Natural killer cell treated with Interleukin-12 subunit alpha and Interleukin-12 subunit beta and Interleukin-15 and Interleukin-18, amount 100 ng/mL, for 72 hours (primary cell): ENCODE measurements at places on chromosomes 1 and 21. TPM values are rescaled to one million over a fixed set of nuclear protein-coding genes. Genes with fewer than 3 reads are reported as not detected.

DNA sequence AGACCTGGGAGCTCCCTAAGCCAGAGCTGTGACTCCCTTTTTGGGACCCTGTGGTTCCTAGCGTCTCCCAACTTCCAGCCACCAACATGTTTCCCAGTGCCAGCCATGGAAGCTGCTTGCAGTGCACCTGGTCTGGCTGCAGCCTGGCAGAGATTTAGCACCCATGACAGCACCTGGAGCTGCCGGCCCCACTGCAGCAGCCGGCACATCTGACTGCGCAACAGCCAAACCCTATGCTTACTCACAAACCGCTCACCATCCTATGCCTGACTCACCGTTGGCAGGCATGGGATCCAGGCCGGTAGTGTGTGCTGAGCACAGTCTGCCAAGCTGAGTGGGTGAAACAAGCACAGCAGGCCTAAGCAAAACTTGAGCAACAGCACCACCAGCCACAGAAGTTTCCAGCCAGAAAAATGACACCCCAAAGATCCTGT is 435.9 kb upstream of the PRMT6 start:
- no peak for DNase-seq

Gene FABP3
- not detected for total RNA-seq

GRCh38 chr1:179155615-179156014 is 73.7 kb downstream of the TOR3A start:
- DNase-seq = no peak

DNA sequence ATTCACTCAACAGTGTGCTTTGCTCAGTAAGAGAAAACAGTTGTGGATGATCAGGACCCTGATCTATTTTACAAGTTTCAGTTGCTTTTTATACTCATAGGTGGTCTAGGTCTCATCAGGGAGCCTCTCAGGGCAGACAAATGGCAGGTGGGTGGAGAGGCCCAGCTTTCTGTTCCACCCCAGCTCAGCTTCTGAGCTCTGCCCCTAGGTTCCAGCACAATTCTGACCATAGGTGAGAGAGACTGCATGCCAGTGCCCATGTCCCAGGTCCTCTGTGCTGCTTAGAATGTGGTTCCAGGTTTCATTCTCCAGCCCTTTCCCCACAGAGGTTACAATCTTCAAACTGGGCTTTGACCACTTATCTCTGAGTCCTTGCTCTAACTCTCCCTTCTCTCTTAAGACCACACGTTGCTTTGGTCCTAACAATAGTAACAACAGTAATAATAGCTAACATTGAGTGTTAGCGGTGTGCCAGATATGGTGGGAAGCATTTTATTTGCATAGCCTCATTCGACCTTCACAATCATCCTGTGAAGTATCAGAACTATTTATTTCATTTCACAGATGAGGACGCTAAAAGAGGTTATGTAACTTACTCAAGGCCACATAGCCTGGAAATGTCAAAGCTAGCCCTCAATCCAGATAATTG is 19.6 kb upstream of the DUSP10 start:
- DNase-seq = no peak

Gene RAVER2
- 1.6 TPM for total RNA-seq

DNA sequence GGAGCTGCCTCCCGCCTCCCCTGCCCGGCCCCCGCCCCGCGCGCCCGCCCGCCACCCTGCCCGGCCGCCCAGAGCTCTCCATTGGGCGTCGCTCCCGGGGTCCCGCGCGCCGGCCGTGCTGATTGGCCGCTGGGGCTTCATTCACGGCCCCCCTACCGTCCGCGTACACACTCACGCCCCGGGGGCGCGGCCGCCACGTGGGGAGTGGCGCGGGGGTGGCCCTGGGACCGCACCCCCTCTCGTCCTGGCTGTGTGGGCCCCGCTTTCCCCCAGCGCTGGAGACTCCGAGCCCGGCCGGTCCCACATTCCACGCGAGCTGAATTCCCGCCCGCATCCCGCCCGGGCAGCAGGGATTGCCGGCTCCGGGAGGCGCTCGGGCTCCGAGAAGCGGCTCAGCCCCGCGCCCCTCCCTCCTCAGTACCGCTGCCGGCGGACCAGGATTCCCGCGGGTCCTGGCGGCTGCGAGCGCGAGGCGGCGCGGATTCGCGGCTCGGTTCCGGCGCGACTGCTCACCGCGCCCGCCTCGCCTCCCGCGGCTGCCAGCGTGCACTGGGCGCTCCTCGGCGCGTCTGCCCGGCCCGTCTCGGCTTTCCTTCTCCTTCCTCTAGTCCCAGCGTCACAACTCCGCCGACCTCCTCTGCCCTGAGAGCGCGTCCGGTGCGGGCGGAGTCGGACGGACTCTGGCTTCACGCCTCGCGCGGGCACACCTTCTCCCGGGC is 450 bp upstream of the POU3F1 start:
- DNase-seq = peak; percentile 87

DNA sequence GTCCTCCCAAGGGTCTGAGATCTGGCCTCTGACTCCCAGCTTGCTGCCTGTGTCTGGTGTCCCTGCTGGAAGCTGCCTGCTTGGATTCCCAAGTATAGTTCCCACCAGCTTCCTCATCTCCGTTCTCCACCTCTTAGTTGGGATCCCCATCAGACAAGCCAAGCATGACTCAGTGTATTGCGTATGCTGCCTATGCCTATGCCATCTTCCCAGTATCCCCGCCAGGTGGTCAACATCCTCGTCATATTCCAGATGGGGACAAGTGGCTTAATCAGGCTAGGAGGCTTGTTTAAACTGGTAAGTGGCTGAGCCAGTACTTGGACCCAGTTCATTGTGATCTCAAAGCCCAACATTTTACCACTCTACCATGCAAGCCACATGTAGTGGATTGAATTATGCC is 204.4 kb downstream of the GRIK3 start:
- DNase-seq = no peak

GRCh38 chr21:35138665-35139381 is 89.7 kb upstream of the RUNX1 start:
- DNase-seq = no peak

Gene CLIC6
- 0.45 TPM for total RNA-seq

Gene ASPM
- total RNA-seq = 17.6 TPM

DNA sequence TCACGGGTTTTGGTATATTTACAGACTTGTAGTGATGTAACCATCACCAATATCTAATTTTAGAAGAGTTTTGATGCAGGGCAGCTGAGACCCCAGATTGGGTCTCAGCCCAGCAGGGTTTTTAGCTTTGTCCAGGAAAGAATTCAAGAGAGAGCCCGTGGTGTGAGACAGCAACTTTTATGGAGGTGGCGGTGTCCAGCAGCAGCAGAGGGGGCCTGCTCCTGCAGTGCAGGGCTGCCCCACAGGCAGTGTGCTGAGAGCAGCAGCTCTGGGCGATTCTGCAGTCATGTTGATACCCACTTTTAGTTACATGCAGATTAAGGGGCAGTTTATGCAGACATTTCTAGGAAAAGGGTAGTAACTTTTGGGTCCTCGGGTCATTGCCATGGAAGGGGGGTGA is 1.8 kb upstream of the EPHX1 start:
- no peak for DNase-seq

GRCh38 chr1:235307158-235308124 is 20.5 kb downstream of the ARID4B start:
- DNase-seq = no peak

GRCh38 chr1:184373155-184373554 is 13.7 kb upstream of the C1orf21 start:
- DNase-seq = no peak

DNA sequence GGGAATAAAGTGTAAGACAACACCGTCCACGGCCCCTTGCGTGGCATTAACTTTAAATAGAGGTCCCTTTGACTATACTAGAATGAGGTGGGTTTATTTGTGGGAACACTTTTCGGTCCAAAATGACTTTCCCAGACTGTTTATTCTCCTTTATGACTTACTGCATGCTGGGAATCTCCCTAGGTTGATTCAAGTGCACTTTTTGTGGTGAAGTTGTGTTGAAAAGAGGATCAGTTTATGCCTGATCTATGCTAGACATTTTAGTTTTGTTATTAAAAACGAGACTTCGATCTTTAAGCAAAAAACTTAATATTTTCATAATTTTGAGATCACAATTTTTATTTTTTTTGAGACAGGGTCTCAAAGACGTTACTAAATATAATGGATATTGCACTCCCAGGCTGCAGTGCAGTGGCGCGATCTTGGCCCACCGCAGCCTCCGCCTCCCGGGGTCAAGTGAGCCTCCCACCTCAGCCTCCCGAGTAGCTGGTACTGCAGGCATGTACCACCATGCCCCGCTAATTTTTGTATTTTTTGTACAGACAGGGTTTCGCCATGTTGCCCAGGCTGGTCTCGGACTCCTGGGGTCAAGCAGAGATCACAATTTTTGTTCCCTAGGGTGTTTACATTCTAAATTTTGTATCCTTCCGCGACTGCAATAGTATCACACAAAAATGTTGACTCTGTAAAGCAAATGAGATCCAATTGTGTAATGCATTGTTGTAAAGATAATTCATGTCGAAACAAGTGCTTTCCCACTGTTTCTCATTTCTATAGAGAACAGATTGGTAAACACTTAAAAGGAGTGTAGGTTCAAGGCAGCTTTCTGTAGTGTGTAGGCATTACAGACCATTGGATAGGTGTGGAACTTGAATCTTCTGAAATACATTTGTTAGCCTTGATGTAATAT is 1.6 kb downstream of the CDC42 start:
- DNase-seq = no peak

DNA sequence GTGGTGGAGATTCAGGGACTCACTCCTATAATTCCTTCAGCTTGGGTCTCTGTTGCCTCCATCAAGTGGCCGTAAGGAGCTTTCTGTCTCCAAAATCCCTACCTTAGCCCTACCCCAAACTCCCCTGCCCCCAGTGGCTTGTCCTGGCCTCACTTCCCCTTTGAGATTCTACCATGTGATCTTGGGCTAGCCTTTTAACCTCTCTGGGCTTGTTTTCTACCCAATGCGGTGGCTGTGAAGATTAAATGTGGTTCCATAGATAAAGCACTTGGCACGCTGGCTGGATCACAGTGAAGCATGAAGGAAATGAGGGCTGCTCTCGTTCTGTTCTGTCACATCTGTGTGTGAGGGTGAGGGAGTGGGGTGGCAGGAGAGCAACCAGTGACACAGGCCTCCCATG is 43.6 kb downstream of the FAAH start:
- no peak for DNase-seq

- no peak for DNase-seq
Observed at GRCh38 chr1:112504661-112505399, 3.9 kb upstream of the WNT2B start.

DNA sequence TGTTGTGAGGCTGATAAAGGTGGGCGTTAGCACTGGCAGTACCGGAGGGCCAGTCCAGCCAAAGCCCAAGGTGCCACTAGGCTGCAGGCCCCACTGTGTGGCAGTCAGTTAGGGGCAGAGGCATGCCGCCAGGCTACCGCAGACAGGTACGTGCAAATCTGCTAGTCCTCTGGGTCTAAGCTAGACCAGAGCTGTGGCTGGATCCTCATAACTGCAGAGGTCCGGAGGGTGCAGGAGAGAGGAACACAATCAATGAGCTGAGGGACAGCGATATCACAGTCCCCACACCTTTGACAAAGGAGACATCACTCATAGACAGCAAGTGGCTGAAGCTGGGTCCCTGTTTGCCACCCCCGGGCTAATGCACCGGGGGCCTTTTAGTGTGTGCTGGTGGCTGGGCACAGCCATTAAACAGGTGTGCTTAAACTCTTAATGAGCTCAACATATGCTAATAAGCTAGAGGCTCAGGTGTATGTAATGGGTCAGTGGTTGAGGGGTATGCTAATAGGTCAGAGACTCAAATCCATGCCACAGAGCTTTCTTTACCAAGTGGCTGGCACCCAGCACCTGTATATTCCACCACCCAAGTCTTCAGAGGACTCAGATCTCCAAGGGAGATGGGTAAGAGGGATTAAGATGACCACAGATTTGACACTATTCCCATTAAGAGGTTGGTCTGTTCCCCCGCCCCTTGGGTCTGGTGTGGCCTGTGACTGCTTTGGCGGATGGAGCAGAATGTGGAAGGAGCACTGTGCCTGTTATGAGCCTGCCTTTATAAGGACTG is 82.0 kb downstream of the GLIS1 start:
- DNase-seq = no peak

DNA sequence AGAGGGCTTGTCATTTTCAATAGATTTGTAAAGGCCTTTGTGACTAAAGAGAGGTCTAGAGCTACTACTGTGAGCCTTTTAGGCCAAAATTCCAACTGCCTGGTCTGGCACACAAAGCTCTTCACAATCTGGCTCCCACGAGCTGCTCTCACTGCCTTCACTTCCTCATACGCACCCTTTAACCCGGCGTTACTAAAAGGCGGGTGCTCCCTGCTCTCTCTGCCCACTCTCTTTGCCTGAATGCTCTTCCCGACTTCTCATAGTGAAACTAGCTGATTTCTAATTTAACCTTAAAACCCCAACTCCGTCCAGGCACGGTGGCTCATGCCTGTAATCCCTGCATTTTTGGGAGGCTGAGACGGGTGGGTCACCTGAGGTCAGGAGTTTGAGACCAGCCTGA is 14.2 kb downstream of the BSDC1 start:
- DNase-seq = no peak

Gene OR2W3
- total RNA-seq = 0.47 TPM

GRCh38 chr1:216332462-216332861 is 90.8 kb downstream of the USH2A start:
- DNase-seq = no peak

DNA sequence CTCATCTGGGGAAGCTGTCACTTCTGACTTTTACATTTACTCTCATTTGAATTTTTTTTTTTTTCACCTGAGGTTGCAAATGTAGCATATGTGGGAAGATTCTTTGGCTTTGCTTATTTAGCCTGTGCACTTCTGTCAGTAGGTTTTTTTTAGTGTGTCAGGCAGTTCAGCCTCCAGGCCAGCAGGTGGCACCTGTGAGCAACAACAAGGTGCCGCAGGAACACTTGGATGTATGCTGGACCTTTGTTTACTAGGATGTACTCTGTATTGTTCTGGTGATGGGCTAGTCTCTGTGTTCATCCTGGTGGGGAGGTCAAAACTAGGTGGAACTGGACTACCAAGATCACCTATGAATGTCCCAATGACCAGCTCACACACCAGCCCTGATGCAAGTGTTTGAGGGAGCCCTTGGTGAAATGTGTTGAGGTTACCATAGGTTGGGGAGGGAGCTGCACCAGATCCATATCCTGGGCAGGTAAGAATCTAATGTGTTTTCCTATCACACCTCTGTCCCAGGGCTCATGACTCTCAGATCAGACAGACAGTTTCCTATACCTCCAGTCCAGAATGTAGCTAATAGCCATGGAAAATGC is 618.2 kb downstream of the BRINP3 start:
- DNase-seq = no peak

Gene CPLANE2
- 3.8 TPM for total RNA-seq

Gene SEMA6C
- total RNA-seq = 0.90 TPM

DNA sequence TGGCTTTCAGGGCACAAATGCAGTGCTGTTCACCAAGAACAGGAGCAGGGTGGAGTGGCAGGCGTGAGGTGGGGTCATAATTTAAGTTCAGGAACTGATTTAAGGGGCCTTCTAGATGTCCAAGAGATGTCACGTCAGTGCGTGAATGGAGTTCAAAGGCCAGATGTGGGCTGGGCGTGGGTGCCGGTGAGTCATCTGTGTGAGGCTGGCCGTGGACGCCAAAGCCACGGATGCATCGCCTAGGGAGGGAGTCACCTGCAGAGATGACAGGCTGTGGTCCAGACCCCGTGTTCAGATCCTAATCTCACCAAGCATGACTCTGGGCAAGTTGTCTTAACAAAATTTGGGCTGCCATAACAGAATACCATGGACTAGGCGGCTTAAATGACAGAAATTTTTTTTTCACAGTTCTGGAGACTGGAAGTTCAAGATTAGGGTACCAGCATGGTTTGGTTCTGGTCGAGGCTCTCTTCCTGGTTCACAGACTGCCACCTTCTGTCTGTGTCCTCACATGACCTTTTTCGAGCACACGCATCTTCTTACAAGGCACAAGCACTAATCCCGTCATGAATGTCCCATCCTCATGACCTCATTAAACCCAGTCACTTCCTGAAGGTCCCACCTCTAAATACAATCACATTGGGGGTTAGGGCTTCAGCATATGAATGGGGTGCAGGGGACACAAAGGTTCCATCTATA is 109.6 kb downstream of the PRDM2 start:
- DNase-seq = peak; percentile 58
